ENCODE measurements at places on chromosomes 6 and 20. TPM values are rescaled to one million over a fixed set of nuclear protein-coding genes. Genes with fewer than 3 reads are reported as not detected.
A peak's percentile ranks its signal among the peaks of the same experiment; 100 is the strongest.

Gene PARD6B
- total RNA-seq: 0.90 TPM

Gene LY6G6C
- not detected for total RNA-seq

DNA sequence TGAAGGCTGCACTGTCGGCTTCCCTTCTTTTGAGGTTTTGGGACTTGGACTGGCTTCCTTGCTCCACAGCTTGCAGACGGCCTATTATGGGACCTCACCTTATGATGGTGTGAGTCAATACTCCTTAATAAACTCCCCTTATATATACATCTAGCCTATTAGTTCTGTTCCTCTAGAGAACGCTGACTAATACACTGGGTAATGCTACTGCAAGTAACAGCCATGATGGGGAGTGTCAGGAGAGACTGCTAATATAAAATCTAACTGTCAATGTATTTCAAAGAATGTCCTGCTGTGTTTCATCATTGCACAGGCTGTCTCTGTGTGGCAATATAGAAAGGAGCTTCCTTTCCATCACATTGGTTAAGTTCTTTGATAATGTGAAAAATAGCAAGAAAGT, 57.7 kb upstream of the UST start:
- DNase-seq: peak; percentile 60

GRCh38 chr6:162467679-162468078, 259.9 kb downstream of the PRKN start:
- no peak for DNase-seq

DNA sequence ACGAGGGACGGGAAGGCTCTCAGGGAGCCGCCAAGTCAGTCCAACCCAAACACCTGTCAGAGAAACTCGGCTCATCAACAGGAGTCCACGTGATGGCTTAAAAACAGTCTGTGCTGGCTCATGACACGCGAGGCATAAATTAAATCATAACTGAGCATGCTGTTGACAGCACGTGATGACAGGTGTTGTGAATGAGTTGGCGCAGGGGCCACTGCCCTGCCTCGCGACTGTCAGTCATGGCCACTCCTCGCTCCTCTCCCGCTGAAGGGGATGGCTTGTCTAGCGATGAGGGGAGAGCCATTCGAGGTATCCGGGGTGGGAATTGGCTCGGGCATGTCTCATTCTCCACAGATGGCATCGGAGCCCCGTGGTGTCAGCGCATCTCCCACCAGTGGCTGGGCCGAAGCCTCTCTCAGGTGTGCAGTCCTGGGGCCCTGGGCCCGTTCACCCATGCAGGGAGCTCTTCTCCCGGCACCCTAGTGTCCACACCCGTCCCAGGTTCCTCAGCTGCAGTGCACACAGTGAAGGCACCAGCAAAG, 313.3 kb downstream of the BMP7 start:
- DNase-seq: no peak

Measured in IMR-90 (cell line).